ENCODE measurements at places on chromosomes 4 and X. TPM values are rescaled to one million over a fixed set of nuclear protein-coding genes. Genes with fewer than 3 reads are reported as not detected.

SGMS2 gene
- total RNA-seq: not detected

DNA sequence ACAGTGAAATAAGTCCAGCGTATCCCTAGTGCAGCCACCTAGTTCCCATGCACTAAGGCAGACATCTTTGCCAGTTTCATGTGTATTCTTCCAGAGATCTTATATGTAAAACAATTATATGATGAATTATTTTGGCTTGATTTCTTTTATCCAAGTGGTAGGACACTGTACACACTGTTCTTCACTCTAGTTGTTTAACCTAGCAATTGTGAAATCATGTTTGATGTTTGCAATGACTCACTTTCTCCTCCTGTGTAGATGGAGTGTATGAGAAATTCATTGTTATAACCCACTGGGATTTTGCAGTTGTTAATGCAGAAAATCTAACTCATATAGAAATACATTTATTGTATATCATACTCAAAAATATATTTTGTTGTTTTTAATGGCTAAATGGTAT is 17.5 kb upstream of the TBC1D1 start:
- no peak for DNase-seq
- H3K4me3 ChIP-seq: no peak overlapping the region
- no peaks in the 10 kb centered on the region for H3K27me3 ChIP-seq
- no peaks in the 10 kb centered on the region for H3K36me3 ChIP-seq
- no peaks in the 10 kb centered on the region for H3K4me1 ChIP-seq
- no peak overlapping the region for H3K27ac ChIP-seq

DNA sequence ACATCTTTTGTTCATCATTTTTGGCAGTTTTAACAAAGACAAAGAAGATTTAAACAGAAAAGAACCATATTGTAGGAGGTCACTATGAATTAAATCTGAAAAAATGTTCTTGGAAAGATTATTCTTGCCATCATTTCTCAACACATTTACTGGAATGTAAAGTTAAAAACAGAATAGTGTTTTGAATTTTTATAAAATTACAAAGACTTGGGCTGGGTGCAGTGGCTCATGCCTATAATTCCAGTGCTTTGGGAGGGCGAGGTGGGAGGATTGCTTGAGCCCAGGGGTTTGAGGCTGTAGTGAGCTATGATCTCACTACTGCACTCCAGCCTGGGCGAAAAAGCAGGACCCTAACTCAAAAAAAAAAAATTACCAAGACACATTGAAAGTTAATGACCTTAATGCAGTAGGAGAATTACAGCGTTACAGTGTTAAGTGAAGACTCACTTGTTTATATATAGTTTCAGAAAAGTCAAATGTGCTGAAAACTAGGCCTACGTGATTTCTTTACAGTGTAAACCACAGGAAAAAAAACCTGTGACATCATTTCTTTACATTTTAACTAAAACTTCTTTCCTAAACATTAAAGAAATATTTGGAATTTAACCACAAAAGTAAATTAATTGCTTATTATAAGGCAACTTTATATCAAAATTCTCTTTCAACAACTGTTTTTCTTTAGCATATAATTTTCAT is 7.9 kb downstream of the FAM13A start:
- H3K27ac ChIP-seq: no peak overlapping the region
- H3K36me3 ChIP-seq: no peaks in the 10 kb centered on the region
- no peaks in the 10 kb centered on the region for H3K4me1 ChIP-seq
- no peaks in the 10 kb centered on the region for H3K27me3 ChIP-seq
- no peak overlapping the region for H3K4me3 ChIP-seq
- DNase-seq: no peak

CXCR3 gene
- total RNA-seq: 19.5 TPM

All from CD4-positive, alpha-beta T cell (primary cell).